ENCODE measurements at places on chromosomes 7 and 10.

GRCh38 chr10:716821-717220, 27.4 kb upstream of the DIP2C start:
- no peak for DNase-seq

GRCh38 chr7:54798530-54798929, 39.5 kb upstream of the SEC61G start:
- DNase-seq: no peak

DNA sequence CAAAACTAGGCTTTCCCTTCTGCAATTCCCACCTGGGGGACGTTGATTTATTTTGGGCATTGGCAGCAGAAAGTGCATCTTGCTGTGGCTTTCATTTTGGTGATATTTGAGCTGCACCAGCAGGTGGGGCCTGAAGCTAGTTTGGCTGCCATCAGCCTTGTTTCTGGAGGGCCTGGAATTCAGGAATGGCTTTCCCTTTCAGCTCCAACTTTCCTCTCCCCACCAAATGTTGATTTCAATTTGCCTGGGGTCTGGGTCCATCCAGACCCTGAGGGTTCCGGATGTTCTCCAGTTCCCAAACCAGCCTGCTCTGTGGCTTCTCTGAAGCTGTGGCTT, 640.4 kb downstream of the TYW1 start:
- DNase-seq: no peak

- DNase-seq: no peak
Observed at GRCh38 chr7:106522696-106523095, 138.3 kb downstream of the CCDC71L start.

- DNase-seq: no peak
Observed at GRCh38 chr10:70267161-70267933, 16.5 kb downstream of the NPFFR1 start.

GRCh38 chr10:18005781-18006456, 54.2 kb downstream of the SLC39A12 start:
- DNase-seq: no peak

All from H1 (cell line).